Stimulated activated CD4-positive, alpha-beta T cell treated with anti-CD3 and anti-CD28 coated beads, Interleukin-1b, Interleukin-23, amount 100 ng/mL, for 24 hours (primary cell): ENCODE measurements at places on chromosomes 11 and 22.

GRCh38 chr22:25645266-25645665 is 80.8 kb downstream of the GRK3 start:
- no peak for DNase-seq

- no peak for DNase-seq
These were observed 339.9 kb downstream of the SOX6 start for GRCh38 chr11:16016468-16016829.

GRCh38 chr11:106601684-106602297 is 416.5 kb downstream of the GUCY1A2 start:
- DNase-seq = no peak

DNA sequence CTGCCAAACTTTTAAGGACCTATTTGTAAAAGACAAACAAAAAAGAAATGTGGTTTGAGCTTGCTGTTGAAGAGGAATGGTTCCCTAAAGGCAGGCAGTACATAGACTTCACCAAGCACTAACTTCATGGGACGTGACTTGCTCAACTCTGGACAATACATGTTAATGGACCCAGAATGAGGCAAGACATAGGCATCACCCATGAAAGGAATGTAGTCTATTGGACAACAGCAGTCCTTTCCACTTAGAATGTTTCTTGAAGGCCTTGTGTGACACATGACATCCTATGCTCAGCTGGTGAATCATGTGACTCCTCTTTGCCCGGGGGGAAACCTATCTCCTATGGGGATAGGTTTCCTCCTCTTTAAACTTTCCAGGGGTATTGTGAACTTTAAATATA is 246.4 kb upstream of the BLID start:
- no peak for DNase-seq

DNA sequence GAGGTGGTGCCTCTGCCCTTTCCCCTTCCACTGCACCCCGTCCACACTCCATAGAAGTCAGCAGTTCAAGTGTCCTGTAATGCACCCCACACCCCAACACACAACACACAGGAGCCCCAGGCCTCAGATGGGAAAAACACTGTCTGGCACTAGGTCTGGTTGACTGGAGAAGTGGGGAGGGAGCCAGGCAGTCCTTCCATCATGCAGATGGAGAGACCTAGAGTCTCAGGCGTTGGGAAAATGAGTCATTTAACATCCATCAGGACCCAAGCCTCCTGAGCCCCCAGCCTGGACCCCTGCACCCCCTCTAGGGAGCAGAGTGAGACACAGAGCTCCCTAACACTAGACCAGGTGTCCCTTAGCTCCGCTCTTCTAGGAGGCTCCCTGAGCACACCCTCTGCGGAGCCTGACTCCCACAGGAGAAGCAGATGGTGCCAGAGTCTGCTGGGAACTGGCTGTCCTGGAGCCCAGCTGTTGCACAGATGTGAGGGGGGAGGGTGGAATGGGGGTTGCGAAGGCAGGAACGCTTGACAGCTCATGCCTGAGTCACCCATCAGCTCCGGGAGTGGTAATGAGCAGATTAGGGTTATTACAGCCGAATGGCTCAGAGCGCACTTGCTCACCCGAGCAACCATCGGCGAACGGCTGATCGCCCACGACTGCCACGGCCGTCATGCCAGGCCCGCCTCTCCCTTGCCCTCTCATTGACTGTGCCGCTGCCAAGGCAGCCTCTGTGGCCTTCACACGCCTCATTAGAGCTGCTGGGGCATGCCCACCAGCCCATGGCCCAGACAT is 22.1 kb upstream of the SYT7 start:
- DNase-seq = no peak

DNA sequence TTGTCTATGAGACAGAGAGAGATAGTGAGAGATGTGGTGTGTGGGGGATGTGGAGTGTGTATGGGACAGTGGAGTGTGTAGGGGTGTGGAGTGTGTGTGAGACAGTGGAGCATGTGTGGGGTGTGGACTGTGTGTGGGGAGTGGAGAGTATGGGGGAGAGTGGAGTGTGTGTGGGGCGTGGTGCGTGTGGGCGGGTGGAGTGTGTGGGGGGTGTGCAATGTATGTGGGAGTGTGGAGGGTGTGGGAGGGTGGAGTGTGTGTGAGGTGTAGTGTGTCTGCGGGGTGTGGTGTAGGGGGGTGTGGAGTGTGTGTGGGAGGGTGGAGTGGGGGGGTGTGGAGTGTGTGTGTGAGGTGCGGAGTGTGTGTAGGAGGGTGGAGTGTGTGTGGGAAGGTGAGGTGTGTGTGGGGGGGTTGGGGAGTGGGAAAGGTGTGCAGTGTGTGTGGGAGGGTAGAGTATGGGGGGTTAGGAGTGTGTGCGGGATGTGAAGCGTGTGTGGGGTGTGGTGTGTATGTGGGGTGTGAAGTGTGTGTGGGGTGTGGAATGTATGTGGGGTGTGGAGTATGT is 356.9 kb downstream of the CADM1 start:
- no peak for DNase-seq

GRCh38 chr22:17738386-17739128 is 35.7 kb downstream of the BID start:
- no peak for DNase-seq

DNA sequence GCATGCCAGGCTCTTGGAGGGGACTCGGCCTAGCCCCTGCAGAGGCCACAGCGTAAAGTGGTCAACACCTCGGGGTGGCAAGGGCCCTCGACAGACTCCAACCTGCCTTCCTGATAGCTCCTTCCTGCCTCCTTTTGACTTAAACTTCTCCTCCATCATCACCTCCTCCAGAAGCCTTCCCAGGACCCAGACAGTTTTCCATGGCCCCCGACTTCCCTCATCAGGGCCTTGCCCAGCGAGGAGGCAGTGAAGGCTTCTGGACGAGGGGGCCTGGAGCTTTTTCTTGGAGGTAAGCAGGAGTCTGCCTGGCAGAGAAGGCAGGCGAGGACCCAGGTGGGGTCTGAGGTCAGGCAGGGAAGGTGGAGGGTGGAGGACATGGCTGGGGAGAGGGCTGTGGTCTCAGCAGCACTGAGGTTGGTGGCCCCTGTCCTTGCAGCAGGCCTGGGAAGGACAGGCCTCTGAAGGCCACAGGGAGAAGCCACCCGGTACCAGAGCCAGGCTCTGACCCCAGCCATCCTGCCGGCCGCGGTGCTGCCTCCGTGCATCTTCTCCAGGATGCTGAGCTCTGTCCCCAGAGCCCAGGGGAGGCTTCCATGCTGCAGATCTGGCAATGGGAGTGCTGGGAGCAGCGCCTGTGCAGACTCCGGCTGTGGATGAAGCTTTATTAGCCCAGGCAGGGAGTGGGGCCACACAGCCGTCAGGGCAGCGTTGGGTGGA is 81.4 kb downstream of the WNT7B start:
- DNase-seq = no peak

GRCh38 chr11:134287561-134287960 is 11.4 kb downstream of the GLB1L3 start:
- no peak for DNase-seq

GRCh38 chr11:113971506-113972195 is 3.3 kb upstream of the HTR3A start:
- no peak for DNase-seq

DNA sequence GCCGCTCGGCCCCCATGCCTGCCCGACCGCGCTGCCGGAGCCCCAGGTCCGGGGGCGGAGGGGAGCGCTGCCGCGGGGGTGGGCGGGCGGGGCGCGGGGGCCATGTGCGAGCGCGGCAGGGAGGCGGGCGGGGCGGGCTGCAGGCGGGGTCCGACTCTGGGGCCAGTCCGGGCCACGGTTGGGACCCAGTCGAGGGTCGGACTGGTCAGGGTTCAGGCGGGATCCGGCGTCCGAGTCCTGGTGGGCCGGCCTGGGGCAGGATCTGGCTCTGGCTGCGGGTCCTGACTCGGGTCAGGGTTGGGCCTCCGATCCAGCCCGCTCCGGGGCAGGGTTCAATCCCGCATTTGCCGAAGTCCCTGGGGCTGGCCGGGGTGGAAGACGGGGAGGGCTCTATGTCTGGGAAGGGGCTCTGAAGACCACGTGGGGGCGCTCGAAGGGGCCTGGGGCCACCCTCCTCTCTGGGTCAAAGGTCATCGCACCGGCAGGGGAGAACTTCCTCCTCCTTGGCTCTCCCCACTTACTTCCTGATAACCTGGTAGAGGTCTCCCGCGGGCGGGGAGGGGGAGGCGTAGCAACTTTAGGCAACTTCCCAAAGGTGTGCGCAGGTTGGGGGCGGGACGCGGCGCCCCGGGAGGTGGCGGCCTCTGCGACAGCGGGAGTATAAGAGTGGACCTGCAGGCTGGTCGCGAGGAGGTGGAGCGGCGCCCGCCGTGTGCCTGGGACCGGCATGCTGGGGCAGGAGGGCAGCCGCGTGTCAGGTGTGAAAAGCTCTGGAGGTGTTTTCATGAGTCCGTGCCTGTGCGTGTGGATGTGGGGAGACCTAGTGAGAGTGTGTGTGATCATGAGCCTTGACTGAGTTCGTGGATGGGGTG is 603 bp downstream of the ESRRA start:
- peak; percentile 49 for DNase-seq

GRCh38 chr11:66969584-66970225 is 5.4 kb upstream of the C11orf86 start:
- DNase-seq = no peak

GRCh38 chr22:37748659-37749058 is 51.8 kb downstream of the TRIOBP start:
- no peak for DNase-seq

- no peak for DNase-seq
These were observed 75.0 kb downstream of the BRD1 start for GRCh38 chr22:49752598-49753091.

DNA sequence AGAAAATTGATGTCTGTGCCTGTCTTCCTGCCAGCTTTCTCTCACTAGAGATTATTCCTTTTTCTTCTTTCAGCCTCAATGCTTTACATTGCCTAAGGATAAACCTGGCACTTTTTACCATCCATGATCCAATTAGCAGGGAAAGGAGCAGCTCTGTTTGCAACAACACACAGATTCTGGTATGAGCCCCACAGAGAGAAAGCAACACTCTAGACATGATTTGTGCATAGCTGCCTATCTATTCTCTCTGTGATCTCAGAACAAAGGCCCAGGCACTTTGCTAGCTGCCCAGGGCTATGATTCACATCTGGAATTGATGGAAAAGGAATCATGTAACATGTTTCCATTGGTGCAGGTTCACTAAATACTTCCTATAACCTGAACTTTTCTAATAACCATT is 685.0 kb downstream of the ETS1 start:
- no peak for DNase-seq

DNA sequence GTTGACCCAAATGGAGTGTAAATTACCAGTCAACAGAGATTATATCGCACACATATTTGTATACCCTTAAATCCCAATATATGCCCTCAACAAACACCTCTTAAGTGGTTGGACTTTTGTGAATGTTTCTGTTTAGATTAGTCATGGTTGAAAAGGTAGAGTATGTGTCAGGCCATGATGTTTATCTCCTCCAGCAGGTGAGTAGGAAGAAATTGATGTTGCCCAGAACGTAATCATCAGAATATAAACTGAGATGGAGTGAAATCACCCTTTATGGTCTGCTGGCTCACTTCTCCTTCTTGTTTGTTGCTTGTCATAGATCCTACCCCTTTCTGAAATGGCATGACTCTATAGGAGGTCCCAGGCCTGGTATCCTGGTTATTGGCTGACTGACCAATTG is 431.8 kb downstream of the ETS1 start:
- DNase-seq = no peak

DNA sequence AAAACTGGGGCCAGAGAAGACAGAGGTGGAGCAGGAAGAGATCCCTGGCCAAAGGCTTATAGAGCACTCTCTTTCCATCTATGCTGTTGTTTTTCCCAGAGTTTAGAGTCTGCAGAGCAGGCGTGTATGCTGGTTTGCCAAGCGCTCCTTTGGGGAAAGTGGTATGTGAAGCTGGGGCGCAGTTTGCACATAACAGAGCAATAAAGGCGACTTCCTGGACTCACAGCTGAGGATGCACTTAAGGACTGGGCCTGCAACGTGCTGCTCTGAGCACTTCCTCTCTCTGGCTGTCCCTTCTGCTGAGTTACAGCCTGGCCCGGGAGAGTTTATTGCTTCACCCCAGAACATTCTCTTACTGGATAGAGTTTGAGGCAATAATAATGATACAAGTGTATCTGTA is 41.7 kb downstream of the THAP12 start:
- DNase-seq = no peak

DNA sequence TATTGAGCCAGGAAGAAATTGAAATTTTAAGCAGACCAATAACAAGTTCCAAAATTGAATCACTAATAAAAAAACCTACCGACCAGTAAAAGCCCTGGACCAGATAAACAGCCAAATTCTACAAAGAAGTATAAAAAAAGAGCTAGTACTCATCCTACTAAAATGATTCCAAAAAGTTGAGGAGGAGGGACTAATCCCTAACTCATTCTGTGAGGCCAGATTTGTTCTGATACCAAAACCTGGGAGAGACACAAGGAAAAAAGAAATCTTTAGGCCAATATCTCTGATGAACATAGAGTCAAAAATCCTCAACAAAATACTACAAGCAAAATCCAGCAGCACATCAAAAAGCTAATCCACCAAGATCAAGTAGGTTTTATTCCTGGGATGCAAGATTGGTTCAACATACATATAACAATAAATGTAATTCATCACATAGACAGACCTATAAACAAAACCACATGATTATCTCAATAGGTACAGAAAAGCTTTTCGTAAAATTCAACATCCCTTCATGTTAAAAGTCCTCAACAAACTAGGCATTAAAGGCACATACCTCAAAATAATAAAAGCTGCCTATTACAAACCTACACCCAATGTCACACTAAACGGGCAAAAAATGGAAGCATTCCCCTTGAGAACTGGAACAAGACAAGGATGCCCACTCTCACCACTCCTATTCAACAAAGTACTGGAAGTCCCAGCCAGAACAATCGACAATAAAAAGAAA is 13.1 kb downstream of the OR52A5 start:
- no peak for DNase-seq

DNA sequence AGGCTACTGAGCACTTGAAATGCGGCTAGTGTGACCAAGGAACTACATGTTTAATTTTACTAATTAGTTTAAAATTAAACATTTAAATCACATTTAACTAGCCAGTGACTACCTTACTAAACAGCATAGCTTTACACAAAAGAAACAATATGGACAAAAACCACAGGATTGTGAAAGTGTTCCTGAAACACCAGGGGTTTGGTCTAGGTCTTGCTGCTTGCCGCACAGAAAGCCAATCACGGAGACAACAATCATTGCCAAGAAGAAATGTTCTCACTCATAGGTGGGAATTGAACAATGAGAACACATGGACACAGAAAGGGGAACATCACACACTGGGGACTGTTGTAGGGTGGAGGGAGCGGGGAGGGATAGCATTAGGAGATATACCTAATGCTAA is 309.5 kb downstream of the C11orf87 start:
- DNase-seq = no peak
